T-helper 2 cell (primary cell): ENCODE measurements at places on chromosomes 7 and 10.

DNA sequence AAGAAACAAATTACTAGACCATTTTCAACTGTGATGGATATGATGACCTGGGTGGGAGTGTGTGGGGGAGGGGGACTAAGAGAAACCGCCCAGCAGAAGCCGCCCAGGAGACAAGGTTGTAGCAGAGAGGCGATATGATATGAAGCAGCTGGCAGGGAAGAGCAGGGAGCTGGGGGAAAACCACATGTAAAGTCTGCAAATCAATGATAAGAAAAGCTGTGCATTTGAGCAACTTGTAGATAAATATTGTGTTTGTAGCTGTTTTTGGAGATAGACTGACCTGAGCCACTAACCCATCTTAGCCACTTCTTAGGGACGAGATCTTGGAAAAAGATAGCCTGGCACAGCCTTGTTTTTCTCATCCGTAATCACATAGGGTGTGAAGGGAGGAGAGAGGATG, 252.6 kb downstream of the SEC23IP start:
- DNase-seq, result no peak

DNA sequence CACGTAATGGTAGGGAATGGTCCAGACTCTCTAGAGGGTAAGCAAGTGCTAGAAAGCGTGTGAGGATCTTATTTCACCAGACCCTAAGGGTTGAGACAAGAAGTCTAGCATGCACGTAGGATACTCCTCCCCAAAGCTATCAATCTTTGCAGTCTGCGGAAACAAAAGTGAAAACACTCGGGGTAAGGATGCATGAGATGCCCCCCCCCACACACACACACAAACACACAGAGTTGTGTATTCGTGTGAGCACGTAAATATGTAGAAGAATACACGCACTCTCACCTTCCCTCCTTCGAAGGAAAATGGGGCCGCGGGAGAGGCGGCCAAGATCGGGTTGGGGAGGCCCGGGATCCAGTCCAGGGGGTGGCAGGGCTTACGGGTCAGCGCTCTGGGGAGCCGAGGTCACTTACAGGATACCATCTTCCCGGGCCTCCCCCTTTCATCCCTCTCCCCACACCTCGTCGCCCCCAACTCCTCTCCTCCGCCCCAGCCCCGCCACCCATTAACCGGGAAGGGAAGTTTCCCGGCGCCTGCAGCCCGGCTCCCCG, 455 bp downstream of the CUL2 start:
- no peak for DNase-seq

DNA sequence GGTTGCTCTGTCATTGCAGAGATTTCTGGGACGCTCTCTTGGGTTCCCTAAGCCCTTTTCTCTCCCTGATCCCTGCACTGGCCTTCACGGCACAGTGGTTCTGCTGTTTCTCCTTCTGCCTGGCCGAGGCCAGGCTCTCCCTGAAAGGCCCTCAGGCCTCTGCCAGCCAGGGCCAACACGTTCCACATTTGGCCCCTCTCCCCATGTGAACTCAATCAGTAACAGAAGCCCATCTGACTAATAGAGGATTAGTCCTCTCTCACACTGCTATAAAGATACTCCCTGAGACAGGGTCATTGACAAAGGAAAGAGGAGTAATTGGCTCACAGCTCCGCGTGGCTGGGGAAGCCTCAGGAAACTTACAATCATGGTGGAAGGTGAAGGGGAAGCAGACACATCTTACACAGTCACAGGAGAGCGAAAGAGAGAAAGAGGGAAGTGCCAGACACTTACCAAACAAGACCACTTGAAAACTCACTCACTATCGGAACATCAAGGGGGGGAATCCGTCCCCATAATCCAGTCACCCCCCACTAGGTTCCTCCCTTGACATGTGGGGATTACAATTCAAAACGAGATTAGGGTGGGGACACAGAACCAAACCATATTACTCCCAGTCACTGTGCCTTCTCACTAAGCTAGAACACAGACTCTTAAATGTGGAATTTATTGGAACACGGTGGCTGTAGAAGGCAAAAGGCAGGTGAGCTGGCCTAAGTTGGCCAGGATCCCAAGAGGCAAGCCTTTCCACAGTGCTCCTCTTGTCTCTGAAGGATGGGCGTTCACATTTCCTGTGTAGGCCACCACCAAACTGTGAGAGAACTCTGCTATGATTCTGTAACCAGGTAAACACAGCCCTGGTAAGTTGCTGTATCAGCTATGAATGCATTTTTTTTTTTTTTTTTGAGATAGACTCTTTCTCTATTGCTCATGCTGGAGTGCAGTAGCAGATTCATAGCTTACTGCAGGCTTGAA, 8.8 kb downstream of the FZD8 start:
- no peak for DNase-seq

DNA sequence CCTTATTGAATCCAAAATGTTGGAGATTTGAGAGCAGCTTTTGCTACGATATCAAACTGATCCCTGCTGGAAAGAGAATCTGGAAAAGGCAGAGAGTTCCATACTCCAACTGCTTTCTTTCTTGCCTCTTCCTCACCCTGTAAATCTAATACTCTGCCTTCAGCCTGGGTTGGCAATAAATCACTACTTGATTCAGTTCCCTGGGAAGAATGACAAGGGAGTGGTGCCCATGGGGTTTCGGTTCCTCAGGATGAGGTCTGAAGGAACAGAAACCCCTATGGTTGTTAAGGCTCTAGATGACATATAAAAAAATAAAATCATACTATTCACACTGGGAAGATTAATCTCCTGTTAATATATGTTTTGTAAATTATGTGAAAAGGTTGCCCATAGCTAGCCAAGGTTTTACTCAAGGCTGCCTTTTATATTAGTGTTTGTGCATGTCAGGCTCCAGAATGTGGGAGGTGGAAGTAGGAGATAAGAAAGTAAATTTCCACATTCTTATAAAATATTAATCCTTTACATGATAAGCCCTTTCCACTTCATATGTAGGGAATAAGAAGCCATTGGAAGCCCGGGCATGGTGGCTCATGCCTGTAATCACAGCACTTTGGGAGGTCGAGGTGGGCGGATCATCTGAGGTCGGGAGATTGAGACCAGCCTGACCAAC, 106.2 kb upstream of the CACNA2D1 start:
- DNase-seq, result no peak

DNA sequence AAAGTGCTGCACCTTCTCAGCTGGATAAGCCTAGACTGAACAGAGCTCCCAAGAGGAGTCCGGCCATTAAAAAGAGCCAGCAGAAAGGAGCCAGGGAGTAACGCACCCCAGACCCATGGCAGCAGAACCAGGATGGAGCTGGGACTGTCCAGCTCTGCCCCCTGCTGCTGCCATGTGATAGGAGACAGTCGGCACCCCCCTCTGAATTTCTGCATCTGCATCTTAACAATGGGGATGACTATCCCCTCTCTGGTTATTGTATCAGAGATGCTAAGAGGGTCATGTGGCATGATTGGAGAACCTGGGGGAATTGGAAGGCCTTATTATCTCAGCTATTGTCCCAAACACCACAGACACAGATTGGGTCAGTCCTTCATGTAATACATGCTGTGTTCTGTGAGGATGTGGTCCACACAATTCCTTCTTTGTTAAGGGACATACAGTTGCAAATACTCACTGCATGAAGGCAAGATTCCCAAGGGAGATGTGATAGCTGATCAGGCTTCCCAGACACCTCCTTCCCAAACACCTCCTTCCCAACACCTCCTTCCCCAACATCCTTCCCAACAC, 29.3 kb downstream of the PLEKHS1 start:
- no peak for DNase-seq

- DNase-seq, result no peak
These were observed 16.8 kb downstream of the GTF2IRD1 start for GRCh38 chr7:74470504-74470903.

DNA sequence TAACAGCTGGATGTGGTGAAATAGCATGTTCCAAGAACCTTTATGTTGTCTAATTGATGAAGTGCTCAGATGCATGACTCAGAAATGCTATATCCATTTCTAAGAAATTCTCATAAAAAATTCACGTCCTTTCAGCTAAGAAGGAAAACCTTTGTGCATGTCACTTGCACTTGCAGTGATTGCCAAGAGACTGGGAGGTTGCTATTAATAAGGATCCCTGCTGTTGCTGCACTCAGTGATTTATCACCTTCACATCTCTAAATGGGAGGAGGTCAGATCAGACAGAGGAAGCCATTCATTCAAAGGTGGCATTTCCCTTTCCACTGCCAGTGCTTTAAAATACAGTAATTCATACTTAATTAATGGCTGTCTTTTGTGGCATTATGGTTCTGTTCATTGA, 89.5 kb downstream of the THSD7A start:
- DNase-seq, result no peak

DNA sequence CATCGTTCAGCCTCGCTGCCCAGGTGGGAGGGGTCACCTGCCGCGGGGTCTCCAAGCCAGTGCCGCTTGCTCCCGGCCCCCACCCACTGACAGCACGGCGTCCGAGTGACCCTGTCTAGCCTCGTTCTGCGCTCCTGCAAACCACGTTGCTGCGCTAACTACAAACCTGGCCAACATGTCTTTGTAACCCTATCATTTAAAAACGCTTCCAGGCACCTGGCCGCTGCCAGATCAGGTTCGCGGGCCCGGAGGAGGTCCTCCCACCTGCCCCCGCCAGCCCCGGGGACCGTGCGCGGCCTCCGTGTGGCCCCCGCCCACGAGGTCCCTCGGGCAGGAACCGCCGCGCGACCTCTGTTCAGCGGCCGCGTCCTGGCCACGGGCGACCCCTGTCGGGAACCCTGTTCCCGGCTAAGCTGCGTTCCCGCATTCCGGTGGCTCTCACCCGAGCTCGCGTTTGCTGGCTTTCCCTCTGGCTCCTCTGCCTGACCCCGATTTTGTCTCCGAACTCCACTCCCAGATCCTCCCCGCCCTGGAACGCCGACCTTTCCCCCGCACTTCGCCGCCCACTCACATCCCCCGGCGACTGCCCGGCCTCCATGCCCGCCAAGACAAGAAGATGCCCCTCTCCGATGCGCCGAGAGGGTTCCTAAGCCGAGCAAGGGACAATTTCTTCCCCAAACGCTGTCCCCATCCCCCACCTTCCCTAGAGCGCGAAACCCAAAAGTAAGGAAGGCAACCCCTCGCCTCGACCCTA, 2.4 kb downstream of the SFMBT2 start:
- DNase-seq, result no peak

GRCh38 chr10:23742807-23743206, 303.9 kb downstream of the OTUD1 start:
- no peak for DNase-seq

DNA sequence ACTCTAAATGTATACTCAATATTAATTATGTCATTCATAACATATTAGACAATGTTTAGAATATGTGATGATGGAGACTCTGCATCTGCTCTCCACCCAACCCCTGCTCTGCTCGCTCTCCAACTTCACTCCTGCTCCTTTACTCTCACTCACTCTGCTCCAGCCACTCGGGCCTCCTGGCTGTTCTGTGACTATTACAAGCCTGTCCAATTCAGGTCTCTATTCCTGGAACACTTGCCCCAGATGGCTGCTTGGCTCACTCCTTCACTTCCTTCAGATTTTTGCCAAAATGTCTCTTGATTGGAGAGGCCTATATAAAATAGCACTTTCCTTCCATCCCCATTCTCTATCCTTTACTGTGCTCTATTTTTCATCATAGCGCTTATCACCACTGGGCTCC, 84.8 kb downstream of the HBP1 start:
- DNase-seq, result no peak

DNA sequence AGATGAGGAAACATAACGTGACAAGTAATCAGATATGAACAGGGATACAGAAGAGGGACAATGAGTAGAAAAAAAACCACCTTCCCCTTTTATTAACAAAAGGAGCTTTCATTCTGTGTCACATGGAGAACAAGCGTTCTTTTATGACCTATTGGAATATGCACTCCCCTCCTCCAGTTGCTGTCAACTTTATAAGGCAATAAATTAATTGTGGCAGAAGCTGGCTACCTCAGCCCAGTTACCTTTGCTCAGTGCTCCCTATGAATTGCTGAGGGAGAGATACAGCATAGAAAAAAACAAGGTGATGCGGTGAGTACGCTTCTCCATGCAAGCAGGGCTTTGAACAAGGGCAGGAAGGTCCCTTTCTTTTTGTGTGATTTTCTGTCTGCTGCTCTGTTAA, at the start of gene MGAM2:
Gene MGAM2 (plus strand): TSS at position 220 of the 400 bp plus-strand sequence. CDS start 5,156 bp downstream, outside the sequence.
- no peak for DNase-seq

GRCh38 chr7:150421831-150422230, 28.6 kb upstream of the GIMAP8 start:
- DNase-seq, result no peak

- no peak for DNase-seq
These were observed 31.0 kb upstream of the ETV1 start for GRCh38 chr7:14020339-14020900.

DNA sequence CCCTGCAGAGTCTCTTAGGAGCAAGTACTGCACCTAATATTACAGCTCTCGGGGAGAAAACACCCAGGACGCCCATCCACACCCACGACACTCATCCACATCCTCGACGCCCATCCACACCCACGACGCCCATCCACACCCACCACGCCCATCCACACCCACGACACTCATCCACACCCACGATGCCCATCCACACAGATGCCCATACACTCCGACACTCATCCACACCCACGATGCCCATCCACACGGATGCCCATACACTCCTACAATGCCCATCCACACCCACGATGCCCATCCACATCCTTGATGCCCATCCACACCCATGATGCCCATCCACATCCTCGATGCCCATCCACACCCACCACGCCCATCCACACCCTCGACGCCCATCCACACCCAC, 503.1 kb downstream of the PTPRN2 start:
- no peak for DNase-seq

DNA sequence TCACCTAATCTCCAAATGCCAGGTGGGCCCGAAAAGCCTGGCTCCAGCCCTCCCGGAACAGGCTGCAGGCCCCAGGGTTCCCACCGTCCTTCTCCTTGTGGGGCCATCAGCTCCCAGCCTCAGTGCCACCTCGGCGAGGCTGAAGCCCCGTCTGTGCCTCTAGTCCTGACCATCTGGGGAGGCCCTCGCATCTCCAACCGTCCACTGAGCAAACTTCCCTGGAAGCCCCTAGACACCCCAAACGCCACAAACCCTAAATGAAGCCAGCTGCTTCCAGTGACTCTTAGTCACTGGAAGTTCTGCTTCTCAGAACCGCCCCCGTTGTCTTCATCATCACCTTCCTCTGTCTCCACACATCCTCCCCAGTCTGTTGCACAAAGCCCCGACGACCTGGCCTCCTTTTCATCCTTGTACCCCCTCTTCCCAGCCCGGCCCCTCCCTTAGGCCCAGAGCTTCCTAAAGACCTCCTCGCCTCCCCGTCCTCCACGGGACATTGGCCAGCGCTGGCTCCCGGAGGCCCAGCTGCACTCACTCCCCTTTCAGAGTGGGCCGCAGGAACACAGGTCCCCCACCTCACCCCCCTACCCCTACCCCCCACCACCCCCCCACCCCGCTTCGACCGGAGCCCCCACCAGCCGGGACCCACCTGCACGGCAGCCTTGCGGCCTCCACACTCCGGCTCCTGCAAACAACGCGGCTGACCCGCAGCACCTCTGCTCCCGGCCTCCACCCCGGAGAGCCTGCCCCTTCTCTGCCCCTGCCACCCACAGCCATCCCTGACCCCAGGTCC, 1.1 kb upstream of the DIP2C start:
- no peak for DNase-seq

DNA sequence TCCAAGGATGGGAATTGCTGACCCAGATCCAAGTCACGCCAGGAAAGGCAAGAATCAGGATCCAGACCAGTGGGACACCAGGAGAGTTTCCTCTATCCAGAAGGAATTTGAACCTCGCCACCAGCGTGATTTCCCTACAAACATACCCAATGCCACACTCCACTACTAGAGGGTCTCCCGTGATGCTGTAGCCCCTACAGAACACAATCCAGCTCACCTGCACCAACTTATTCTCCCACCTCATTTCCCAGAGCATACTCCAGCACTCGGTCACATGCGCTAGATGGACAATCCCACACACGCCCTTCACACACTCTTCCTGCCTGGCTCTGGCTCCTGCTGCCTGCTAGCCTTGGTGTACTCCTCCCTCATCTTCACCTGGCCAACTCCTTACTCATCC, 142.1 kb upstream of the PDE1C start:
- DNase-seq, result no peak
